CD4-positive, alpha-beta T cell (primary cell): ENCODE measurements at places on chromosomes 4 and X.

GRCh38 chrX:134734466-134734952 lies 76.2 kb upstream of the PLAC1 start:
- no peak for DNase-seq

- no peak for DNase-seq
Observed at GRCh38 chr4:52192721-52193135, 141.6 kb downstream of the SPATA18 start.

DNA sequence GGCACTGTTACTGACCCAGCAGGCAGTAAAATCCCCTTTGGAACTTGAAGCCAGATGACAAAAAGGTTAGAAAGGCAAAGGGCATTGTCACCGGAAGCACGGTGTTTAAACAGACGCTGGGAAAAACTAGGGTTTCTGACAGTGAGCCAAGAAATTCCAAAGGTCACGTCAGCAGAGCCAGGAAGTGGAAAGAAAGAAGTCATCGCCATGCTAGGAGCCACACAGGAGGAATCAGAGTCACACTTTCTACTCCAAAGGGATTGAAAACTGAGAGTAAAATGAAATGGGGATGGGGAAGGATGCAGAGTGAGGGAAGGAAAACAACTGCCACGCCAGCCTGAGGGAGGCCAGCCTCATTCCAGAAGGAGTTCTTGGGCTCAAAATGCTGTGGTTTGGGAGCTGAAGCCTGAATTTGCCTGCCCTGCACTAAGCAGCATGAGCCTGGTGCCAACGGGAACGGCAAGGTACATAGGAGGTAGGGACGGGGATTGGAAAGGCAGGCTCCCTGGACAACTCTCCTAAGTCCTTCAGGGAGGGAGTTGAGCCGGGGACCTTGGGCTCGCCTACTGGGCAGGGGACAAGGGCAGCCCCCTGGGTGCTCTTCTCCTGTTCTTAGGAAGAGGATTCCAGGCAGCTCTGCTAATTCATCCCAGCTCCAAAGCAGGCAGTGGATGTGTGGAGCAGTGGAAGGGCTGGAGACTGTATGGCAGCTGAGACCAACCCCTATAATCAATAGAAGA lies 66.8 kb downstream of the SOWAHB start:
- DNase-seq, result no peak

DNA sequence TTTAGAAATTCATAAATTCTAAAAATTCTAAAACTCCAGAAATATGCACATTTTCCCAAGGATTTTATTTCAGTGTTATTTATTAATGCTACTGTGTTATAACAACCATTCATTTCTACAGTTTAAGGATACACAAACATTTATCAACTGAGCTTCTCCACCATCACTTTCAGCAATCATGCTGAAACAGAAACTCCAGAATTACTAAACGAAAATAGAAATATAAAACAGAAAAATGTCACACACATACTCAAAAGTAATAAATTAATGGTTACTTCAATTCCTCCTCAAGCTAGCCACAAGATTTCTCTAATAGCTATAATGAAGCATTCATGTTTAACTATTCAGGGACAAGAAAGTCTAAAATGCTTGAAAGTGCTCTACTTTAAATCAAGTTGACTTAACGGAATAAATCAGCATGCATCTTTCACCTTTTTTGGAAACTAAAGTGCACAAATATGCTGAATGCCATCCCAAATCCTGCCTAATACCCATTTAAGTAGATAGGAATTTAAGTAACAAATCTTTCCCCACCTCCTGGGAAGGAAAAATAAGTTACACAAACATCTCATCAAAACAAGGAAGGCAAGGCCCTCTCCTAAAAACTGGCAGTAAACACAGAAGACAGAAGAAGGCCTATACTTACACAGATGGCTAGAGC lies 563 bp downstream of the FAM13A start:
- no peak for DNase-seq

- no peak for DNase-seq
Observed at GRCh38 chrX:13232484-13232883, 87.4 kb downstream of the ATXN3L start.

- DNase-seq, result no peak
Observed at GRCh38 chr4:149279331-149279730, 536.3 kb downstream of the IQCM start.

- DNase-seq, result no peak
Observed at GRCh38 chr4:119940557-119940956, 126.1 kb downstream of the MAD2L1 start.

GRCh38 chr4:152588869-152589268 lies 53.0 kb upstream of the FBXW7 start:
- DNase-seq, result no peak

- no peak for DNase-seq
Observed at GRCh38 chrX:134368126-134368525, 91.8 kb upstream of the HPRT1 start.

GRCh38 chr4:78962597-78963115 lies 23.4 kb upstream of the PAQR3 start:
- no peak for DNase-seq

DNA sequence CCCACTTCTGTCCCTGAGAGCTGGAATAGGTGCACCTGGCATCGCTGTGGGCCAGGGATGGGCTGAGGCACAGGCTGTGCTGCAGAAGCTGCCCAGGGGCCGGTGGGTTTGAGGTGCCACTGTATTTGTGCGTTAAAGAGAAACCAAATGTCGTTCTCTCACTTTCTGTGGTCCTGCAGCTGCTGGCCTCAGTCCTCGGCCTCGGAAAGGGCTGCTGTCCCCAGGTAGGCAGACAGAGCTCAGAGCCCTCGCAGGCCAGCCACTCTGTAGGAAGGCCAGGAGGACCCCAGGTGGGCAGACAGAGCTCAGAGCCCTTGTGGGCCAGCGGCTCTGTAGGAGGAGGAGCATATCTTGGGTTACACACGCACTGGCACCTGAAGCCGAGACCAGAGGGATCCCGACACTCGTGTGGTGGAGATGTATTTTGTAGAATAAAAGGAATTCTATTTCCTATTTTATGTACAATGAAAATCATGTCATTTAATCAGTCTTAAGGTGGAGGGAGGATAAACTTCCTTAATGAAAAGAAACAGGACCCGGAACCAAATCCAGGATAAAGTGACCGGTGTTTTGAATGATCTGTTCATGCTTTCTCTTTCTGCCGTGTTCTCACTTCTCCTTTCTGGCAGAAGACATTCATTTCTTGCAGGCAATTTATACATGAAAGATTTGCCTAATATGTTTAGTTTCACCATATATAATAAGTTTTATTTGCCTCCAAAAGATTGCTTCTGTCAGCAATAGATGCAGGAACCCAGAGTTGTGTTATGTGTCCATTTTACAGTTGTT lies 54.4 kb upstream of the HGFAC start:
- no peak for DNase-seq

DNA sequence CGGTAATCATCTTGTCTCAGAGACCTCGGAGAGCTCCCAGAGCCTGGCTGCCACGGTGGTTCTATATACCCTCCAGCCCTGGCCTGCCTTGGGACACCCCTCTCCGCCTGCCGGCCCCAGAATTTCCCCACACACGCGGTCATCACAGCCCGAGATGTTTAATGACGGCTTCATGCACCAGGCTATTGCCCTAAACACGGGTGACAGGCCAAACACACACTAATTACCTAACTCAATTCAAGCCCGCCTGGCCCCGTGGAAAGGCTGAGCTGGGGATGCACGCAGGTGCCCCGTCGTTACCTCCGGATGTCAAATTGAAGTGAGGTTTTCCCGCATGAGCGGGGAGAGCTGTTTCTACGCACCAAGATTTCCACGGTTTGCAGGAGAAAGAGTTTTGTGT lies 72.9 kb upstream of the PPP2R3B start:
- no peak for DNase-seq

- no peak for DNase-seq
Observed at GRCh38 chrX:20594985-20595384, 328.3 kb upstream of the RPS6KA3 start.

- DNase-seq, result no peak
Observed at GRCh38 chrX:96692890-96693289, 8.2 kb downstream of the DIAPH2 start.

GRCh38 chr4:151833174-151833573 lies 72.4 kb upstream of the GATB start:
- DNase-seq, result no peak

- no peak for DNase-seq
Observed at GRCh38 chr4:176545872-176546271, 226.1 kb downstream of the SPCS3 start.

- no peak for DNase-seq
Observed at GRCh38 chrX:39842281-39842973, 255.3 kb downstream of the BCOR start.

DNA sequence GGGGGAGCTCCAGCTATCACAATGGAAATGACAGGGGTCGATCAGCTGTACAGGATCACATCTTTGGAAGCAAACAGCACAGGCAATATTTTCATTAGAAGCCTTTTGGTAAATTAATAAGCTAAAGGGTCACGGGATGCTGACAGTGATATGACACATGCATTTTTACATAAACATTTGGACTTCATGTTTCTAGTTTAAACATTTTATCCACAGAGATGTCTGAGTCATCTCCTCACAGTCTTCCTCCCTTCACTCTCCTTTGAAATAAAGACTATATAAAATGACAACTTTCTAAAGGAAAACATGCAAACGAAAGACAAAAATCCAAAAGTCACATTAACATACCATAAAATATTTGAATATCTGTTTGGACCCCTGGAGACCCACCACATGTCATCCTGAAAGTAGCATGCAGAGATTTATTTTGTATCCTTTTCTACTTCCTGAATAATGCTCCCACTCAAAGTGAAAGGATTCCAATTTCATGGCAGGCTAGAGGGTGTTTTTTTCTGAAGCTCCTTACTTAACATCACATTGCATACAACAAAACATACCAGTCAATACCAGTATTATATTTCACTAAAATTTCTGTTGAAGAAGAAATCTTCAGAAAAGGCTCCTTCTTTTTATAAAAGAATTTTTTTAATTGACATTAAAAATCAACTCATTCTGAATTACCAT lies 200.1 kb upstream of the PPARGC1A start:
- no peak for DNase-seq

- no peak for DNase-seq
Observed at GRCh38 chrX:154548028-154548316, 552 bp downstream of the IKBKG start.

- DNase-seq, result no peak
Observed at GRCh38 chr4:54723220-54723619, 65.5 kb downstream of the KIT start.

- no peak for DNase-seq
Observed at GRCh38 chr4:18033111-18034085, 11.8 kb upstream of the LCORL start.

GRCh38 chr4:62940229-62940628 lies 1469.0 kb downstream of the TECRL start:
- no peak for DNase-seq

GRCh38 chrX:129522184-129523078 lies 859 bp downstream of the SMARCA1 start:
- no peak for DNase-seq

DNA sequence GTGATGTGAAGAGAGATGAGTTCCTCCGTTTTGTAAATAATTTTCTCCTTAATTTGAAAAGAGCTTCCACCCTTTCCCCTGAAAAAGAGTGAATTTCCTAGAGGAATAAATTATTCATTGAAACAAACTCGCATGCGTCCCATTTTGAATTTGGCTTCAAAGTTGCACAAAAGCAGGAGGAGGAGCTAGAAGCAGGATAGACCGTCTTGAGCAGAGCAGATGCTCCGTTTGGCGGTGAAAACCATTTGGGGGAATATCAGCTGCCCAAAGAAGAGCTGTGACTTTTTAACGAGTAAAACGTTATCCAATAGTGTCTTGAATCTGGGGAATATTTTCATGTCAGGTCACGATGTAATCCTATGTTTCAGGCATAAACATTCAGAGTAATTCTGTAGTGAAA lies 42.0 kb downstream of the FAM149A start:
- DNase-seq, result no peak

DNA sequence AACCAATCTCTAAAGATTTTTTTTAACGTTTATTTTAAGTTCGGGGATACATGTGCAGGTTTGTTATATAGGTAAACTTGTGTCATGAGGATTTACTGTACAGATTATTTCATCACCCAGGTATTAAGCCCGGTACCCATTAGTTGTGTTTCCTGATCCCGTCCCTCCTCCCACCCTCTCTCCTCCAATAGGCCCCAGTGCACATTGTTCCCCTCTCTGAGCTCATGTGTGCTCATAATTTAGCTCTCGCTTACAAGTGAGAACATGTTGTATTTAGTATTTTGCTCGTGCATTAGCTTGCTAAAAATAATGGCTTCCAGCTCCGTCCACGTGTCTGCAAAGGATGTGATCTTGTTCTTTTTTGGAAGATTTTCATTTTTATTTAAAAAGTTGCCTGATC lies 2309.4 kb upstream of the AGA start:
- no peak for DNase-seq

DNA sequence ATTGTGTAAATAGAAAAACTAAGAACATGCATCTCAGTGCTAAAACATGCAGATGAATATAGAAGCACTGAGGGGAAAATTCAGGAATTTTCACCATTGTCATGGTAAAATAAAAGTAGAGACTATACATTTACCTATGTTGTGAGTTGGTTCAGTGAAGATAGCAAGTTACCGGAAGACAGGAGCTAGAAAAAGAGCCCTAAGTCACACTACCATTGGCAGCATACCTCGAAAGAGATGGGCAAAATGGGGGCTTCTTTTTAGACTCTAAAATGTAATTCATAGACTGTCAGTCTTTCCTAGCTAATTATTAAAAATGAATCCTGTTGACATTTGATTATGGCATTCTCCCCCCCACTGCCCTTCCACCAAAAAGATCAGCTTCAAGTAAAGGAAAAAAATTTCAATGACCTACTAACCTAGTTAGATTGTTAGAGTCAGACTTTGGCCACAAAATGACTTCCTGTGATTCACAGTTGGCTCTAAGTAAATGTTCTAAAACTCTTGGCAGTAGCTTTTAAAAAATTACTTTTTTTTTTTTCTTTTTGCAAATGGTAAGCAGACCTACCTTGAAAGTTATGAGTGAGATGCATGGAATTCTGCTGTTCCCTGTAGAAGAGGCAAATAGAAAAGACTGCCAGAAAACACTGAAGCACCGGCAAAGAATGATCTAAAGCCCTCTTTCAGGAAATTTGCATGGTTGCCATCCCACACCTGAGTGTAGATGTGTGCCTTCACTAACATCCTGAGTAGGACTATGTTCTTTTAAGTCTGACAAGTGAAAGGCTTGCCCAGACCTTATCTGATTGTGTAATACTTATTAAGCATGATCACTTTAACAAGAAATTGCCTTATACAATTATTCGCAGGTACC lies 26.4 kb upstream of the ARSJ start:
- no peak for DNase-seq

DNA sequence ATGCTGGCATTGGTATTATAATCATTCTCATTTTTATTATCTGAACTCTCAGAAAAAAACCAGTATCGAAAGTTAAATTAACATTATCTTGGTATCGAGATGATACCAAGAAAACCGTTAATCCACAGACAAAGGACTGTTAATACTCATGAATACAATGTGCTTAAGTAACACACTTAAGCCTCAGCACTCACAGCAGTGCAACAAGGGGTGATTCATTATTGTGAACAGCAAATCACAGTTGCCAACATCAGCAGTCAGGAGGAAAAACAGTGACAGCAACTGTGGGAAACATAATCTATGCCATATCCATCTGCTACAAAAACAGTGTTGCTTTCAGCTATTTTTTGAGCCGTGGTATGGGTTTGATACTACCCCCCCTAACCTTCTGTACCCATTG lies 210.9 kb upstream of the ATOH1 start:
- no peak for DNase-seq
